Hematopoietic multipotent progenitor cell treated with erythropoietin and hydrocortisone succinate and interleukin-3 and kit ligand, for 17 days (in vitro differentiated cells): ENCODE measurements at places on chromosomes 2 and 18.

- DNase-seq: no peak
Measured at GRCh38 chr2:11397513-11397912, 53.1 kb upstream of the ROCK2 start.

GRCh38 chr2:32877587-32878510 lies 68.9 kb upstream of the LTBP1 start:
- DNase-seq: no peak

DNA sequence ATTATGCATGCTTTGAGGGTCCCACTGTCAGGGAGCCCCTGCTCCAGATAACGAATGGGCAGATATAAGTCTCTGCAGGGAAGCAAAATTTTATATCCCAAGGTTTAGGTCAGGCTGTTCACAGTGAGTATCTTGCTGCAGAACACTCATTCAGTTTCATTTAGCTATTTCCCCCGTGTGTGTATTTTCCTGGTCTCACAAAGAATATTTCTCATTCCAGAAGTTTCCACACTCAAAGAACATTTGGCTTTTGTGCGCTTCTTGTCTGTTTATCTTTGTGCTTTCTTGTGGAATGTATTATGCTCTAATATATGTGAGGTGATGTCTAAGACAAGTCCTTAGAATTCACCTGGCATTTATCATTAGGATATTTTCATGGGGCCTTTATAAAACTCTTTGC lies 140.4 kb upstream of the MMADHC start:
- no peak for DNase-seq

GRCh38 chr18:53862921-53863320 lies 361.5 kb downstream of the MBD2 start:
- no peak for DNase-seq

DNA sequence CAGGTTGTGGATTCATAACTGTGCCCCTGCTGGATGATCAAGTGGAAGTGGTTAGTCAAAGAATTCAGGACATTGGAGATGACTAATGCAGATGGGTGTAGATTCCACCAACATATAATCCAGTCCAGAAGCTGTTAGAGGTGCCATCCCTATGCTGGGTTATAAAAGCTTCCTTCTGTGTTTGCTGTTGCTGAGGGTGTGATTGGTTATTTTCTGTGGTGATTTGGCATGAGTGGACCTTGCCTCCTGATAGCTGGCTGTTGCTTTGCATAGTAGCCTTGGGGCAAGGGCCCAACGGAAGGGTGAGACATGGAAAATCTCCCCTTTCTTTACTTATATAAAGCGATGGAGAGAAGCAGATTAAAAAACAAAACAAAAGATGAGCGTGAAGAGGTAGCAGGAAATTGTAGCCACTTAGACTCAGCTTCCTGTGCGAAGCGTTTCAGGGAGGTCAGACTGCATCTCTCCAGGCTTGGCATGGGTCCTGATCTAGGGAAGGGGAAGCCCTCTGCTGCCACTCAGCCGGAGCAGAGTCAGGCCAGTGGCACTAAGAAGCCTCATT lies 190.4 kb downstream of the FMNL2 start:
- no peak for DNase-seq

DNA sequence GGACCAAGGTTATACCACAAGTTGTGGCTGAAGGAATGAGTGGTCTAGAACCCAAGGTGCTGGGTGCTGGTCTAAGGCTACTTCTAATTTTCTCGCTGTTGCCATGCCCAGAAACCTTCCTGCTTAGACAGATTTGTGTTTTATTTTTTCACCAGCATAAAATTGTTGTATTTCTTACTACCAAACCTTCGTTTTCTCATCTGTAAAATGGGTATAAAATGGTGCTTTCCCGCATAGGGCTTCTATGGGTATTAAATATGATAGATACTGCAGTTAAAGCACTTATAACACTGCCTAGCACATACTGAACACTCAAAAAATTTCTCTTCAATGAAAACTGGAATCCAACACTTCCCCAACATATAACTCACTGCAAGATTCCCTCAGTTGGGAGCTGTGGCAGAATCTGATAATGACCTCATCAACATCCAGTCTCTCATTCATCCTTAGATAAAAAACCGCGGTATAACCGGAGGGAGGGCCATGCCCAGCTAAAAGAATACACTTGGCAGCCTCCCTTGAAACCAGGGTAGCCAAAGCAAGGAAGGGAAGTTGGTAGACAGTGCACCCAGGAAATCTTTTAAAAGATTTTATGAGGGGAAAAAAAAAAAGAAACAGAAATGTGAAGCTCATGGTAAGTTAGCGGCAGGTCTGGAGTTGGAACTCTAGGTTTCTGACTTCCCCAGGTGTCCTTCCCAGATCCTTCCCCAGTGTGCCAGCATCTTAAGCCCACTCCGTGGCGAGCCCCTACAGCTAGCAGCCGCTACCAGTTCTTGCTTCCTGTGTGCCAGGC lies 1.2 kb downstream of the NEMP2 start:
- no peak for DNase-seq

GRCh38 chr2:240642061-240642805 lies 17.0 kb downstream of the GPR35 start:
- no peak for DNase-seq

DNA sequence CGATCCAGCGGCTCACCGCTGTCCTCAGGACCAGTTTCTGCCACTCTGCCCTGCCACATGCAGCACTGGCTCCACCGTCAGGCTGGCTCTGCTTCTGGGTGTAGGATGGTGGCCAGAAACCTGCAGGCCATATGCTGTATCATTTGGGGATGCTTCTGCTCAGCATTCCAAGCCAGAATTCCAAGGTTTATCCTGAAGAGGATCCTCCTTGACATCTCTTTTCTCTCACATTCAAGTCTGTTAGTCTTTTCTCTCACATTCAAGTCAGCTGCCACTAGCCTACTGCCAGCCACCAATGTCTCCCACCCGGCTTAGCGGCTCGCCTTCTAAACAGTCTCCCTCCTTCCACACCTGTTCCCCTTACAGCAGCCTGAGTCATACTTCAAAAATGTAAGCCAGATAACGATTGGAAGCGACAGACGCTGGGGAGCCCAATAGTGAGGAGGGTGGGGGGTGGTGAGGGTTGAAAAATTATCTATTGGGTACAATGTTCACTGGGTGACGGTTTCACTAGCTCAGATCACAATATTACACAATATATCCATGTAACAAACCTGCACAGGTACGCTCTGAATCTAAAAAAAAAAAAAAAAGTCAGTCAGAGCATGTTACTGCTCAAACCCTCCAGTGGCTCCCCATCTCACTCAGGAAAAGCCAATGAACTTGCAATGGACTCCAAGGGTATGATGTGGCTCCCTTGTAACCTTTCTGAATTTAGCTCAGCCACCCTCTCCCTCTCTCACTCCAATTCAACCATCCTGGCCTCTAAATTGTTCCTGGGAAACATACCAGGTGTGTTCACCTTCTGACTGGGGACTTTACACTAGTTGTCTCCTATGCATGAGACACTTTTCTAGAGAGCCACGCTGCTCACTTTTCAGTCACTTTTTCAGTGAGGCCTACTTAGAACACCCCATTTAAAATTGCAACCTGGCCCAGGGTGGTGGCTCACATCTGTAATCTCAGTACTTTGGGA lies 38.8 kb upstream of the SP3 start:
- DNase-seq: no peak

GRCh38 chr2:131146231-131146630 lies 41.1 kb downstream of the PLEKHB2 start:
- no peak for DNase-seq

- no peak for DNase-seq
Measured at GRCh38 chr2:203246646-203247045, 7.8 kb downstream of the CYP20A1 start.

DNA sequence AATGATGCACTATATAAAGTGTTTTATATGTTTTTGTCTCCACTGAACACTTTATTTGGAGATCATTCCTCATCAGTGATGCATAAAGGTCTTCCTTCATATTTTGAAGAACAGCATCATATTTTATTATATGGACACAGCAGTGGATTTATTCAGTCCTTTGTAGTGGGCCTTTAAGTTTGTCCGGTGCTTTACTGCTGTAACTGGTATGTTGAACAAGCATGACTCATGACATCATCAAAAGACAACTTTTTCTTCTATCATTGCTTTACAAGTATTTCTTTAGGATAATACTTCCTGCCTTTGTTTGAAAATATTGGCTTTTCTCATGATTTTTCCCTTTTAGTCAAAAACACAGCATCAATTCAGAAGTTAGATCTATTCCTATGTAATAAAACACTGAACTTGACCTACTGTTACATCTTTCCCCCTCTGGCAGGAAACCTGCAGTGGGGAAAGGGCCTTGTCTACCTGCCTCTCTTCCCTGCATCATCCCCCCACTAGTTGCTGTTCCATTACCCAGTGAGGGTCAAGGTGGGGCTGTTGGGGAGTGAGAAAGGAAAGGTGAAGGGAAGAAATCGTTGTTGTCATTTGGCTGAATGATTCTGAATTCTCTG lies 241.2 kb downstream of the CYP26B1 start:
- DNase-seq: no peak

DNA sequence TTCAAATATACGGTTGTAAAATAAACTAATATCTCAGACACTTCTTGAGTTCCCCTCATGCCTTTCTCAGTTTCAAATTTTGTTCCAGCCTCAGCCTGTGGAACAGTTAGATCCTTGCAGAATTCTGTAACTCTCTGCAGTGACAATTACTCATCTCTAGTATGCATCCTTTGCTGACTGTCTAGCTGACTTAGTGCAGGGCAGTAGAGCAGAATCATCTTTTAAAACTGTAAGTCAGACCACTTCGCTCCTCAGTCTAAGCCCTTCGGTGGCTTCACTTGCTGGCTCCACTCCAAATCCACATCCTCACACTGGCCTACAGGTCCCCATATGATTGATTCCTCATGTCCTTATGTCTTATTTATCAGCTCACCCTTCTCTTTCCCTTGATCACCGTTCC lies 164.1 kb upstream of the ZSWIM2 start:
- DNase-seq: no peak

- no peak for DNase-seq
Measured at GRCh38 chr2:67085146-67085545, 312.0 kb upstream of the ETAA1 start.

DNA sequence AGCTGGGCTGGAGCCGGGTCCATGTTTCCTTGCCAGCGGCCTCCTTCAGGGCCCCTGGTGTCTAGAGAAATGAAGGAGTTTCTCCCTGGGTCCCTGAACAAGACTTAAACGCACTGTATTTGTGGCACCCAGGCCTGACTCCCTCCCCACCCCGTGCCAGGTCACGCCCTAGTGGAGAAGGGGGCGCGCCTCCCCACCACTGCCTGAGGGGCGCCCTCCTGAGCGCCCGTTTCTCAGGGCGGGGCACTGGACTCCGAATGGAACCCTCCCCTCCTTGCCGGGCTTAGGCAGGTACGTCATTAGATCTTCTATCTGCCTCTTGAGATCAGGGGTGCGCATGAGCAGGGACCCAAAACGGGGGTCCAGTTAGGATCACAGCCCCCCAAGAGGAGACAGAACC lies 16.3 kb downstream of the ODC1 start:
- DNase-seq: no peak

- no peak for DNase-seq
Measured at GRCh38 chr2:223860809-223861738, 23.7 kb upstream of the AP1S3 start.

DNA sequence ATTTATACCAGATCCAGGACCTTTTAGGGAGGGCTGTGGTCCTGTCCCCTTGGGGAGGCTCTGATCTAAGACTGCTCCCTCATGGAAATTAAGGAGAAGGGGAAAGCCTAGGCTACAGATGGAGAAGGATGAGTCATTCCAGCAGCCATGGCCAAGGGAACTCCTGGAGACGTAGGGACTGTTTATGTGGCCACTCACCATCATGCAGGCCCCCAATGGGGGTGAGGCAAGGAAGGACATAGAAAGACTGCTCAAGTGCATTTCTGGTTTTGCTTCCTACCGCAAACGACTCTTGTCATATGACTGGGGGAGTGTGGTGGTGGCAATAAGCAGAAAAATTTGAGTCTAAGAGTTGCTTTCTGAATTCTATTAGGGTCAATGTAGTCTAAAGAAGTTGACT lies 54.0 kb upstream of the CYP1B1 start:
- no peak for DNase-seq

GRCh38 chr2:188810586-188810985 lies 163.6 kb upstream of the COL3A1 start:
- DNase-seq: no peak

GRCh38 chr2:210503001-210503623 lies 26.6 kb upstream of the LANCL1 start:
- peak; percentile 35 for DNase-seq

DNA sequence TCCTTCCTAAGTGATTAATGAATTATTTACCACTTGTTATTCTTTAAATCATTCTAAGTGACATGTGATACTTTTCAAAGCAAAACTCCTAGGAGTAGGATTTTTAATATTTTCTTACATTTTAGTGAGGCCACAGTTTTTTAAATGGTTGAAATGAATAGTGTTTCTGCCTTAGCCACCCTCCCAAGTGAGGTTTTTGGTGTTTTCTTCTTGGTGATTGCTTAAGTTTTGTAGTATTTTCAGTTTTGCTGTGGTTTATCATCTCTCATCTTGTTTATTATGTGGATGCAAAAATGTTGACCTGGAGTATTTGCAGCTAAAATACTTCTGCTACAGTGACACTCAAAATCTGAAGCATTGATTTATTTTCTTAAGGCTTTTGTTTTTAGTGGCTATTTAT lies 9.8 kb downstream of the AFTPH start:
- no peak for DNase-seq

- no peak for DNase-seq
Measured at GRCh38 chr2:170122883-170123547, 54.9 kb upstream of the MYO3B start.

DNA sequence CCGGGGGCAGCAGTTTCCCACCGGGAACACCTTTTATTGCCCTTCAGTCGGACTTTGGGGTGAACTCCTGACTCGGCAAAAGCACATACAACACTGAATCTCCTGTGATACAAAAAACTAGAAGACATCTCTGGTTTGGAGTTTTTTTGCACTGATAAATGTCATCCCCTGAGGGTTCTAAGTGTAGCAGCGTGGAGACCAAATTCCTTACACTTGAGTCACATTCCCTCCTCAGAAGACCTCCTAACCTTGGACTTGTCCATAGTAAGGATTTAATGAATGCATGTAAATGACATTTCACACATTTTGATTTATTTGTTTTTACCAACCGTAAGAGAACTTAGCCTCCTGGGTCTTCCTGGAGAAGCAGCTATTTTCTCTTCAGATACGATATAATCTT lies 54.0 kb upstream of the GPR45 start:
- no peak for DNase-seq
